ENCODE measurements at places on chromosomes 16 and 17.

- DNase-seq = peak; percentile 83
Observed at GRCh38 chr16:48164907-48165715, 9.3 kb upstream of the ABCC12 start.

DNA sequence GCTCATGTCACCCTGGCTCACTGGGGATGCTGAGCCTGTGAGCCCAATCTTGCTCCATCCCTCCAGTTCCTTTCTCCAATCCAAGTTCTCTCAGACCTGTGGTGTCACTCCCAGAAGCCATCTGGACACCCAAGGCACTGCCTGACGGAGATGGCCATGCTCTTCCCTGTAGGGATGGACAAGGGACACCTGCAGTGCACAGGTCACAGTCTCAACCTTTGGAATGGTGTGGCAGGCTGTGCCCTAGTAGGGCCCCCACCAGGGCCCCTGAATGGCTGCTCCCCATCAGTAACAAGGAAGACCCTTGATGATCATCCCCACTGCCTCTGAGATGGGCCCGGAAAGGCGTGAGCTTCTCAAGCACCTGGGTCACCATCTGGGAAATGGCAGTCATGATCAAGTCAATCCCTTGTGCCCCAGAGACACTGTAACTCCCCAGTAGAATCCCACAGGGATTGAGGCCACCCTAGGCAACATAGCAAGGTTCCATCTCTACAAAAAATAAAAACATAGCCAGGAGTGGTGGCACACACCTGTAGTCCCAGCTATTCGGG is 822.5 kb downstream of the KCNJ18 start:
- no peak for DNase-seq

GRCh38 chr17:31541559-31541958 is 150.1 kb downstream of the RAB11FIP4 start:
- DNase-seq = no peak

DNA sequence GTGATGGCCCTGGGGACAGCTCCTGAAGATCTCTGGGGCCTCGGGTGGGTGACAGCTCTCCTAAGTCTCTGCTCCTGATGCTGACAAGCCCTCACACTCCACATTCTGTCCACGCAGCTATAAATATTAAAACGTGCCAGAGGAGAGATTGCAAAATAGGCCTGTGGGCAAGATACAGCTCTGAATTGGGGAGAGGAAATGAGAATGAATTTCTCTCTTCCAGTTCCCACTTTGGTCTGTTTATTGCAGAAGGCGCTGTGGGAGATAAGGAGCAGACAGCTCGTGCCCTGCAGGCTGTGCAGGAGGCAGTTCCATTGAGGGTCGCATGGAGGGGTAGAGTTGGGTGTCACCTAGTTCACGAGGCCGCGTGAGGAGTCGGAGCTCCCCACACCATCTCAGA is 87.5 kb upstream of the SDK2 start:
- no peak for DNase-seq

DNA sequence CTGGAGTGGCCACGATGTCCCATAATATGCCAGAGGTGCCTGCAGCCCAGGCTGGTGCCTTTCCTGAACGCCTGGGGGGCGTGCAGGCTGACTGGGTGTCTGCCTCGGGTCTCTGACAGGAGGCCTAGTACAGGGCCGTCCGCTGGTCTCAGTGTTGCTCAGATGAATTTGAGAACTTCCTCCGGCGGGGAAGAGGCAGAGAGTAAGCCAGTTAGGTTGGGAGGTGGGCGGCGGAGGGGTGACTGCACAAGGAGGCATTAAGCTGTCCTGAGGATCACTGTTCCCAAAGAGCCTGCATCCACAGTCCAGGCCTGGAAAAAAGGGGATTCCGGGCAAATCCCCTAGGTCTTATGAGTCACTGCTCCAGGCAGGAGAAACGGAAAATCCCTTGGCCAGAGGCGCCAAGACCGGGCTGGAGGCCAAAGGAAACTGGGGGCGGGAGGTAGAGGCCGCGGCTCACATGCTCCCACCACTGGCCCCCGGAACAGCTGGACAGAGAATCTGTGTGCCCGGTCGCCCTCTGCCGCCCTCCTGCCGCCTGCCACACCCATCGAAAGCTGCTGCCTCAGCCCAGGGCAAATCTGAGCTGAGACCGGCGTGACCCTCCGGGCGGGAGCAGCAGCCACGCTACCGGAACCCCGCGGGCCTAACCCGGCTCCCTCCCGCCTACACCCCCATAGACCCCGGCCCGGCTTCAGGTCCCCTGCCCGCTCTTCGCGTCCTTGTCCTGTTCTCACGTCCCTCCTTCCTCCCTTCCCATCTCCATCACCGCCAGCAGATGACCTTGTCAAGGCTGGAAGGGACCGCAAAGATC is 1.2 kb downstream of the TRIM47 start:
- DNase-seq = peak; percentile 50

DNA sequence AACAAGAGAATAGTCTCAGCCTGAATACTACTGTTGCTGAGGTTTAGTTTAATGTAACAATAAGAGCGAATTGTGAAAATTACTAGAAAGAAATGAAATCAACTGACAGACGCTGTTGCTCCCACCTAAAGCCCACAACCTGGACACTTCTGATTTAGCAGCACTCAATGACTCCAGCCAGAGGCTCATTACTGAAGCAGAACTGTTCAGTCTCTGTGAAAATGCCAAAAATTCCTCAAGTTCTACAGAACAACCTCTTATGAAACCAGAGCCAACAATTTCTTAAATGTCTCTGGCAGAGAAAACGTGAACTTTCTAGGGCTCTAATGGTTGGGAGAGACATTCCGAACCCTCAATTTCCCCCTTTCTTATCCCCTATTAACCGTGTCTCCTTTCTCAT is 9.9 kb downstream of the PSME3IP1 start:
- peak; percentile 53 for DNase-seq

DNA sequence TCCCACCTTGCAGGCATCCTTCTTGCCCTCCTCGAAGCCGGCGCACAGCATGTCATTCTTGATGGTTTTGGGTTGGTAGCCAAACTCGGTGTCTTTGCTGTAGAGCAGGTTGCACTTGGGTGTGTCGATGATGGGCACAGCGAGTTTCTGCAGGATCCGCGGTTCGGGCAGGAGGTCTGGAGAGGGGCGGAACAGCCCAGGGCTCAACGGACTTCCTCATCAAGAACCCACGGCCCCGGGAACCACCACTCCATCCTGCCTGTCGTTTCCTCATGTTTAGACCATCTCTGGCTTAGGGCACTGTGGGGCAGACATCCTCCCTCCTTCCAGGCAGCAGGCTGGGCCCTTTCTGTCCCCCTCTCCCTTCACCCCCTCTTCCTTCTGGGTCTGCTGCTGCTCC is 6.5 kb downstream of the PRSS27 start:
- DNase-seq = no peak

DNA sequence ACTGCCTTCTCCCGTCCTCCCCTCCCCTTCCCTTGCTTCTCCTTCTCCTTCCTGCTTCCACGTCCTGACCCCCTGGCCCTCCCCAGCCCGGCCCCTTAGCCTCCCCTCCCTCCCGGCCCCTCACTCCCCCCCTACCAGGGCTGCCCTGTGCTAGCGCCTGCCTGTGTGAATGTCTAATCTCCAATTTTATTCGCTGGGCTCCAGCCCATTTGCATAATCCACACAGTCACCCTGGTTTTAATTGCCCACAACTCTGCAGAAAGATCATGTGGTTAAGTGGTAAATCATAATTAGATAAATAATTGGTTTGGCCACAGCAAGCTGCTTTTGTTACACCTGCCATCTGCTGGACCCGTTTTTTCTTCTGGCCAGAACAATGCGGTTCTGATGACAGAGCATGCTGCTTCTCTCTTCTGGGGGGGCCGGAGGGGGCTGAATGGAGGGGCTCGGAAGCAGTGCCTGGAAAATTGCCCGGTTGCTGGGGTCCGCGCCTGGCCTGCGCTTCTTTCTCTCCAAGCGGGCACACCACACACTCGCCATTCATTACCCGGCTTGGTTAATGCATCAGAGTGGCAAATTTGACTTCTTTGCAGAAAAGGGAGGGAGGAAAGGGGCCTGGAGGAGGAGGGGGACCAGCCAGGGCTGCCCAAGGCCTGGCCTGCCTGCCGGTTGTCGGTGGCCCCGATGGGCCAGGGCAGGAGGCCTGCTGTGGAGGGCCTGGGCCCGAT is 19.5 kb upstream of the GSE1 start:
- no peak for DNase-seq

DNA sequence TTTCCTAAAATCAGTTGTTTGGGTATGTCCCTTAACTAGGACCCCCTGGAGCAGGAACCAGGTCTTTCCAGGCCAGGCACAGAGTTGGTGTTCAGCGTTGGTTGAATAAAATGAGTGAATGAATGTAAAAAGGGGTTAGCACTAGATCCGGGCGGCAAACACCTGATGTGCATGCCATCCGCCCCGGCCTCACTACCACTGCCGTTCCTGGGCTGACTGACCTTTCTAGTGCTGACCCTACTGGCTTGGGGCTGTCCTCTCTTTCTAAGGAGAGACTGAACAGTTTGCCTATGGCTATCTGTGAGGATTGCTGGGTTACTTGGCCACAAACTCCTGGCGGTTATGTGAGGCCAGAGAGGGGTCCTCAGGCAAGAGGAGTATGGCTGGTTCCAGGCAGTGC is 10.1 kb upstream of the PHF12 start:
- DNase-seq = no peak

DNA sequence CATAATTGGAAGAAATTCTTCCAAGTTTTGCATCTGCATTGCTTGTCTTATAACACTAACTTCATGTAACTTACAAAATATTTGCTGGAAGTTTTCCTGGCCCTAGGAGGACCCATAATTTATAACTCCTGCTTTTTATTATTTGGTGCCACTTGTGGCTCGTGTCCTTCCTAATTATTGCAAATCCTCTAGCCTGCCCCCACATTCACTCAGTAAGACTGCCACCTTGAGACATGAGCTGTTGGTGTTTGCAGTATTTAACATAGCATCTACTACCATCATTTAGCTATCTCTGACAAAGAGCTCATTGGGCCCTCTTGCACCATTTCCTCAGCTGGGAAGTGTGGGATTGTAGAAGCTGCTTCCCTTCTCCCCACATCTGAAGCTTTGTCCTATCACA is 49.5 kb downstream of the FTO start:
- DNase-seq = no peak
